ENCODE measurements at places on chromosomes 7 and 10.

GRCh38 chr10:17607060-17607459, 10.1 kb downstream of the HACD1 start:
- no peak for DNase-seq

DNA sequence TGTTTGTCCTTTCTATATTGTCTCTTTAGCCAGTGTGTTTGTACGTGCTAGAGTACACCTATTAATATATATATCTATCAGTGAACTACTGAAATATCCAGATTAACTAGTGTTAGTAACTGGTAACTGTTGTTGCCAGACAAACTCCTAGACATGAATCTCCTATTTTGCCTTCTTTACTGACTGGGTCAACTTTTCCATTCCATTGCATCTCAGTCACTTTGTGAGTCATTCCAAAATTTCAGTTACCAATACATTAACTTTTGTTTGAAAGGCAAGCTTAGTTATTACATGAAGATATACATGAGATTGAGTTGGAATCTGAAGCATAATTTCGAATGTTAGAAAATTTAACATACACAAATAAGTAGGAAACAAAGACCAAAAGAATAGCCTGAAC, 51.4 kb downstream of the BTAF1 start:
- no peak for DNase-seq

GRCh38 chr10:132876131-132876860, 66.1 kb downstream of the CFAP46 start:
- no peak for DNase-seq

DNA sequence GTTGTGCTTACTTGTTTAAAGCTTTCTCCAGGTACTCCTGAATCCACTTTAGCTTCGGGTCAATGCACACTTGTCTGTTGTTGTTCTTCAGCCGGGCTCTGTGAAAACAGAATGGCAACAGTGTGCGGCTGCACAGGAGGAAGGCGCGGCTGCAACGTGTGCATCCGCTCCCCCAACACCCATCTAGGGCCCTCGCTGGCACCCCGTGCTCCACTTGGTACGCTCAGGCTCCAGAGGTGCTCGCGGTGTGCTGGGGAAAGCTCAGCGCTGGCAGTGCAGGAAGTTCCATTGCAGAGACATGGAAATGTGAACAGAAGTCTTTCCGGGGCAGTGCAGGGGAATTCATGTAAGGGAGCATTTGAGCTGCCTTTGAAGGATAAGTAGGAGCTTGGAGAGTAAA, 6.3 kb downstream of the CXCL12 start:
- no peak for DNase-seq

- DNase-seq = no peak
These were observed 321.2 kb downstream of the FRMD4A start for GRCh38 chr10:14009371-14010100.

DNA sequence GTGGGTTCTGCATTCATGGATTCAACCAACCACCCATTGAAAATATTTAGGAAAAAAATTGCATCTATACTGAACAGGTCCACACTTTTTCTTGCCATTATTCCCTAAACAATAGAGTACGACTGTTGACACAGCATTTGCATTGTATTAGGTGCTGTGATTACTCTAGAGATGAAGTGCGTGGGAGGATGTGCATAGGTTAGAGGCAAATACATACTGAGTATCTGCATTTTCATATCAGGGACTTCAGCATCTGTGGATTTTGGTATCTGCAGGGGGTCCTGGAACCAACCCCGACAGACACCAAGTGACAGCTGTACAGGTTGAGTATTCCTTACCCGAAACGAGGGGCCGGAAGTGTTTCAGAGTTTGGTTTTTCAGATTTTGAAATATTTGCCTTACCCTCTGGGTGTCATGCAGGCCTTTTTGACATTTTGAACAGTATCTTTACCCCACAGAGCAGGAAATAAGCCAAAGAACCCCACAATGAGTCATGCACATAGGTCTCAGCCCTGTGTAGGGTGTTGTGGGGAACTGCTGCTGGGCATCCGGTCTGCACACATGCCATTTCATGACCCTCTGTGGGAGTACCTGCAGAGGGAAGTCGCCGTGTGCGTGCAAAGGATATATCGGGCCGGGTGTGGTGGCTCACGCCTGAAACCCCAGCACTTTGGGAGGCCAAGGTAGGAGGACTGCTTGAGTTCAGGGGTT, 14.5 kb downstream of the NUDT5 start:
- no peak for DNase-seq
